ENCODE measurements at places on chromosomes 16 and 17.

DNA sequence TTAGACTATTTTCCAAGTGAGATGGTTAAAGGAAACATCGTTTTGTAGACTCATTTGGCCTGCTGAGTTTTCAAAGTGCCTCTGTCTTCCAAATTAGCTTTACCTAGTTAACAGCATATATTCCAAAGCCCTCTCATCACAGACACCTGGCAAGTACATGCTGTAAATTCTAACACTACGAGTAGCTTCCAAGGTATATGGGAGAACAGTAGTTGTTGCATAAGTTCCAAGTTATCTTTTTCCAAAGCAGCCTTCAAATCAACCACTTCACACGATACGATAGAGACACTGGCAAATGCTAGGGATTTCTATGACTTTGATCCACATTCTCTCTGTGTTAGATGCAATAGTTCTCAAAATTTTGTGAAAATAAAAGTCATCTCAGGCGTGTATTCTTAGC, 299.3 kb downstream of the CNTNAP4 start:
- DNase-seq, result no peak

GRCh38 chr17:46875849-46876352, 24.5 kb downstream of the WNT9B start:
- no peak for DNase-seq

GRCh38 chr17:78337244-78338109, 22.4 kb downstream of the SOCS3 start:
- no peak for DNase-seq

- DNase-seq, result peak; percentile 5
Observed at GRCh38 chr17:41211845-41212466, 14.5 kb upstream of the KRTAP9-2 start.

GRCh38 chr16:80174416-80174815, 366.4 kb upstream of the DYNLRB2 start:
- DNase-seq, result no peak

DNA sequence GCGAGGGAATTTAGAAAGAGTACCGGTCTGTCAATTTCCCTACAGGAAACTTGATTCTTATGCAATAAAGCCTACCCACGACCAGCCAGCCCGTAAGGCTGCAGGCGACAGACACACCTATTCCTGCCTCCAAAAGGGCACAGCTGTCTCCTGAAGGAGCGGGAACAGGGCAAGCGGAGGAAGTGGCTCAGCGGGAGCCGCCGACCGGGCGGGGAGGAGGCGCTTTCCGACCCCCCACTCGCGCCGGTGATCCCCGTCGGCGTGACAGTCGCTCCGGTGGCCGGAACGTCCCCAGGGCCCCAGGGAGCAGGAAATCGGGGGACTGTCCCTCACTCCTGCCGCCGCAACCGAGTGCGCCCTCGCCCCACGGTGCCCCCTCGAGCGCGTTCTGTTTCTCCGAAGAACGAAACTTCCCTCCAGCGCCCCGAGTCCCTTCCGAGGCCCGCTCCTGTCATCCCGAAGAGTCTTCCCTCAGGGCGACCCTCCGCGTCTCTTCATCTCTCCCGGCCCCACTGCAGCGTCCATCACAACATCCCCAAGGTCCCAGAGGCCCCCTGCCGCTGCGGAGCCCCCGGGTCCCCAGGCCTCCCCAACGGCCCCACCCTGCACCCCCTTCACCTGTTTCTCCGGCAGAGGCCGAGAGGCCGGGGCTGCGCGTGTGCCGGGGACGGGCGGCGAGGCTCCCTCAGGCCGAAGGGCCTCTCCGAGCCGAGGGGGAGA, 421 bp downstream of the STAT3 start:
- DNase-seq, result no peak

DNA sequence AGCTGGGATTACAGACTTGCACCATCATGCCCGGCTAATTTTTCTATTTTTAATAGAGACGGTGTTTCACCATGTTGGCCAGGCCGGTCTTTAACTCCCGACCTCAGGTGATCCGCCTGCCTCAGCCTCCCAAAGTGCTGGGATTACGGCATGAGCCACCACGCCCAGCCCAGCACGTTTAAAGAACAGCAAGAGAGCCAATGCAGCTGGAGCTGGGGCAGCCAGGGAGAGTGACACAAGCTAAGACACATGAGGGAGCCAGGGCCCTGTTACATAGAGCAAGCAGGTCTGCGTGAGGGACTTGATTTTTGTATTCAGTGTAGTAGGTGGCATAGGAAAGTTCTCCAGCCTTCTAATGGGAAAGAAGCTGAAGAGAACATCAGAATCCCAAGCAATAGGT, 21.7 kb upstream of the GOSR2 start:
- DNase-seq, result no peak
